Stimulated activated CD4-positive, alpha-beta T cell treated with anti-CD3 and anti-CD28 coated beads, Interleukin-12 subunit alpha, Interleukin-12 subunit beta, amount 100 ng/mL, for 4 hours (primary cell): ENCODE measurements at places on chromosomes 12 and 14.

DNA sequence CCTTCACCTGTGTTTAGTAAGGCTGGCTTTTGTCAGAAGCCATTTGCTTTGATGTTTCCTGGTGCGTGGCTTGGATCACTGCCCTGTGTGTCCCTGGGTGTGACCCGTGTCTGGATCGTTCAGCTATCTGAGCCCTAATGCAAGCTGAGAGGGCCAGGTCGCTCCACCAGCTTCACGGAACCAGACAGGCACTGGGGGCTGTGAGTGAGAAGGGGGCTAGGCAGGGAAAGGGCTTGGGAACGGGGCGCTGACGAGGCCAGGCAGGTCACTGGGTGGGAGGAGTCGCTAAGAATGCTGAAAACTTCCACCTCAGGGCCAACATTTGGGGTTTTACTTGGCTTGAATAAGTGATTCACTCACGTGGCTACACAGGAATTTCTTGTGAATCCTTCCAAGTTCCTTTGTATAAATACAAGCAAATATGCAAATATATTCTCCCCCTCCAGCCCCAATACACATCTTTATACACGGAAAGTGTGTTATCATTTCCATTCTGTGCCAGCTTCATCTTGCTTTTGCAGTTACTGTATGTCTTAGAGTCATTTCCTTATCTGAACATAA lies 24.2 kb upstream of the MMP17 start:
- no peak for DNase-seq

DNA sequence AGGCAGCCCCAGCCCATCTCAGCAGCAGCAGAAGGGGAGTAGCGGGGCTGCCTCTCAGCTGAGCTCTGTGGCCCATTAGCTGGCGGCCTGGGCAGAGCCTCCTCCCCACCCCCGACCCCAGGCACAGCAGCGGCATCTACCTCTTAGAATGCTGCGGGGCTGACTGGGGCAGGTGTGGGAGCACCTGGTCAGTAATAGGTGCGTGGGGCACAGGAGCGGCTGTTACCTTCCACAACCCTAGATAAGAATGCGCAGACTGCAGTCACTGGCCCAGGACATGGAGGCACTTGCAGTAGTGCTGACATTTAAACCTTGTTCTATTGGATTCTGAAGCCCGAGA lies 35.6 kb downstream of the SYNE3 start:
- no peak for DNase-seq

DNA sequence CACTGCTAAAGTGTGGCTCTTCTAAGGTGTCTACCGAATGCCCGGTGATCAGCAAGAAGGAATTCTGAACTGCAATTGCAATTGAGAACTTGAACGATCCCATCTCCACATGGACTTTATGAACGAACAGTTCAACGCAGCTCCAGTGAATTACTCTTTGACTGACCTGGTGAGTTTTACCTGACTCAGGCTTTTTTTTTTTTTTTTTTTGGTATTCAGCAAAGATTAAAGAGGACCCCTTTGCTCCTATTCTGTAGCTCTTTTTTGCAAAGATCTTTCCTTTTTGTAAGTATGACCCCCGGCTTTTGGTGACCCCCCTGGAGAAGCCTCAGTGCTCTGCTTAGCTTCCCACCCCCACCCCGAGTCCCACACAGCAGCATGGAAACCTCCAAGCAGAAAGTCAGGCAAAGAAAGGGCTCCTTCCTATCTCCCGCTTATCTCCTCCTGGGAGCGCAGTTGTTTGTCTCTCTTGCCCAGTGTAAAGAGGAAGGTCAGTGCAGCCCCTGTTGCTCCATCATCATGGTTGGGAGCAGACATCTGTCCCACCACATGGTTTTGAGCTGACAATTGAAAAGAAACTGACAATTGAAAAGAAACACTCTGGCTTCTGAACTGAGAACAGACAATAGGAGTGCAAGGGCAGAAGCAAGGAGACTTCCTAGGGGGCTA lies 72.1 kb upstream of the DIO3 start:
- no peak for DNase-seq

- no peak for DNase-seq
These were observed 42.2 kb downstream of the COX16 start for GRCh38 chr14:70317091-70317968.

GRCh38 chr12:89476232-89476631 lies 48.4 kb downstream of the GALNT4 start:
- no peak for DNase-seq
